DMS53 (cell line): ENCODE measurements at places on chromosomes 5 and 9.

- DNase-seq = no peak
Observed at GRCh38 chr5:149421834-149422233, 42.7 kb upstream of the IL17B start.

- DNase-seq = no peak
Observed at GRCh38 chr5:111167551-111167950, 56.6 kb upstream of the CAMK4 start.

- no peak for DNase-seq
Observed at GRCh38 chr9:92171822-92172221, 56.6 kb upstream of the SPTLC1 start.

DNA sequence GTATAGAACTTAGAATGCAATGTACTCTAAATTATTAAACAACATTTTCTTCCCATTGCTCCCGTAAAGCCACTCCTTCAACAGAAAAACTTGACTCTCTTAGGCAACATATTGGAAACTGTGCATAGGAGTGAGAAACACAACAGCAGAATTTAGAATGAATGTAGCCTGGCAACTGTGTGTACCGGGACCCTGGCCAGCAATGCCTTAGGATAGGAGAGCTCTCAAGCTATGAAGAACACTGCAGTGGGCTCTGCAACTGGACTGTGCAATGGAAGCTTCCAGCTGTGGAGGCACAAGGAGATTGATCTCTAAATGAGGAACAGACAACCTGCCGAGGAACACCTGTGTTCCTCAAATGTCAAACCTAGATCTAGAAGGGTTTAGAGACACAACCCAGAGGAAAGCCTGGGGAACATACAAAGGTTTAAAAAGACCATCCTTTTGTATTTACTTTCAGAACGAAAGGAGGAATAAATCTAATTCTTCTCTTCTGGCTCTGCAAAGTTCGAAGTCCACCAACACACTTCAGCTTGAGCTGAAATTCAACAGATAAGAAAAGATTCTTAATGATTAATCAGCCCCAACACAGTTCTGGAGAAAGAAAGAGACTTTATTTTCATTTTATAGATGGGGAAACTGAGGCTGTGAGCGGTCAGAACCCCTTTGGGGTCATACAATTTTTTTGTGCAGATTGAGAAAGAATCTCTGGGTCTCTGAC lies 51.5 kb upstream of the ARL15 start:
- no peak for DNase-seq

- DNase-seq = no peak
Observed at GRCh38 chr5:109253262-109253661, 156.5 kb downstream of the PJA2 start.
